ENCODE measurements at places on chromosomes 4 and X.

DNA sequence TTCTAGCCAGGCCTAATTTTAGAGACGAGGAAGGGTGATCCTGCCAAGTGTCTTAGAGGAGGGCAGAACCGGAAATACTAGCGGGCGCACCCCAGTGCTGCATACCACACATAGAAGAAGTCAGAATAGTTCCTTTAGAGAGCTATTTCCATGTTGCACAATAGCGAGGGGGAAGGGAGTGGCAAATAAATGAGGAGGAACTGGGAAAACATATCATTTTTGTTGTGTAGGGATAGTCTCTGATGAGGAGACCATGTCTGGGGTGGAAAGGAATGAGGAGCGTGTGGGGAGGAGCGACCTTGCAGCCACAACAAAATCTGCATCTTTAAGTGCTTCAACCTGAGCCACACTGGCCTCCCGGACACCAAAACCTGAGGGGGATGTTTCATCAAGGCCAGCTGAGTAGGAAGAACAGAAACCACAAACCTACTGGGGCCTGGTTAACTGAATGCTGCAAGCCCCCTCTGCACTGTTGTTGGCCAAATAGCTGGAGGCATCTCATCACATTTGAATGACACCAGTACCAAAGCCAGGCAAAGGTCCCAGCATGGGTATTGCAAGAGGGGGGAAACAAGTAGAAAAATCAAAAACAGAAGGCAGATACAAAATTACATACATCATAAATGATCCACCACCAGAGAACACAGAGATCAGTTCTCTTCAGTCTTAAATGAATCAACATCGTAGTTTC lies 26.7 kb upstream of the C1QTNF7 start:
- no peak for DNase-seq

DNA sequence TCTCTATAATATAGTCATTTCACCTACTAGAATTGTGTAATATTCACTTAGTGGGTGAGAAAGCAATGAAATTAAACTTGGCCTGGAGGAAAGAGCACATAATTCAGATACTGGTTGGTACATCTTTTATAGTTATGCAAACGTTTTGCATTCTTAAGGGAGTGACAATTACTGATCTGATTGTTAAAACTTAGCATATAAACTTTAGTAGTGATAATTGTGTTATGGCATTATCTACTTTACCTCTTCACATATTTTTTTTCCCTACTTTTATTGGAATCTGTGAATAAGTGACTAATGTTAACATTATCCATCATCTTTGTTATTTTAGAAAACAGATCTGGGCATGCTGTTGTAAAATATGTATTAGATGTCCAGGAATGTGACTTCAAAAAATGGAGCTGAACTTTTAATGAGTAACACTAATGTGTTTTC lies 217.4 kb upstream of the GIMD1 start:
- no peak for DNase-seq

- peak; percentile 54 for DNase-seq
These were observed 38.6 kb downstream of the EGFL6 start for GRCh38 chrX:13607996-13608365.

GRCh38 chr4:108943976-108944591 lies 181.2 kb upstream of the ETNPPL start:
- DNase-seq, result no peak

DNA sequence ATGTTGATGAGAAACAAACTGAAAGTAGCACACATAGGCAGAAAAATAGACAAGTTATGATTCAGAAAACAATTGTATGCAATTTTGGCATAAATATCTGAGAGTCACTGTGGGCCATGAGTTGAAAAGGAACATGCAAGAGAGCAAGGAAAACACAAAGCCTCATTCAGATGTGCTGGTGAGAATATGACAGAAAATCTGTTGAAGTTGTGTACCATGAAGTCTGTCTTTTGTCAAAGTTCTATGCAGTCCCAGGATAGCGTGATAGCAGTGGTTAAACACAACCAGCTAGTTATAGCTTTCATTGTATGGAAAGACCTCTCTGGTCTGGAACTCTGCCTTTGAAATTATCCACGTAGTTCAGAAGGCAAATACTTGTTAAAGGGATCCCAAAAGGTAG lies 53.0 kb downstream of the TMEM154 start:
- DNase-seq, result no peak

DNA sequence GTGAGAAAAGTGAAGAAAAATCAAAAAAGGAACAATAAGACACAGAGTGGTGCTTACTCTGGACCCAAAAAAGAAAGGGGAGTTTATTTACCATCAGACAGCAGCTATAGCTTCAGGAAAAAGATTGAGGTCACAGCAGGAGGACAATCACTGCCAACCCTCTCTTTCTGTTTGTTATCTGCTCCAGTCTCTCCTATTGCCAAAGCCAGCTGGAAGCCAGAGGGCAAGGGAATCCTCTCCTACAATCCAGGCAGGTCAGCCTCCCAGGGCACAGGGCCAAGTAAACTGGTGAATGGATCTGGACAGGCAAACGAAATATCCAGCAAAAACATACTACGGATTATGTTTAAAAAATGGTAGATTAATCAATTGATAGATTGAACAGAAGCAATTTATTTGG lies 306.9 kb upstream of the SLIT2 start:
- DNase-seq, result peak; percentile 70

- no peak for DNase-seq
These were observed 159.9 kb downstream of the MGST2 start for GRCh38 chr4:139825523-139826014.

- peak; percentile 73 for DNase-seq
These were observed 53.7 kb downstream of the SMIM31 start for GRCh38 chr4:164807611-164808010.

Measured in endodermal cell (in vitro differentiated cells).